ENCODE measurements at places on chromosomes 16 and 17.

GRCh38 chr17:80517641-80518040 is 27.0 kb upstream of the RPTOR start:
- no peak for DNase-seq

- no peak for DNase-seq
These were observed 14.7 kb downstream of the SMIM5 start for GRCh38 chr17:75647921-75648320.

- no peak for DNase-seq
These were observed 659.4 kb upstream of the EEF2KMT start for GRCh38 chr16:5756969-5757368.

- no peak for DNase-seq
These were observed 18.4 kb downstream of the EFCAB5 start for GRCh38 chr17:29959658-29960337.

GRCh38 chr17:64384253-64385186 is 6.1 kb downstream of the PECAM1 start:
- no peak for DNase-seq

DNA sequence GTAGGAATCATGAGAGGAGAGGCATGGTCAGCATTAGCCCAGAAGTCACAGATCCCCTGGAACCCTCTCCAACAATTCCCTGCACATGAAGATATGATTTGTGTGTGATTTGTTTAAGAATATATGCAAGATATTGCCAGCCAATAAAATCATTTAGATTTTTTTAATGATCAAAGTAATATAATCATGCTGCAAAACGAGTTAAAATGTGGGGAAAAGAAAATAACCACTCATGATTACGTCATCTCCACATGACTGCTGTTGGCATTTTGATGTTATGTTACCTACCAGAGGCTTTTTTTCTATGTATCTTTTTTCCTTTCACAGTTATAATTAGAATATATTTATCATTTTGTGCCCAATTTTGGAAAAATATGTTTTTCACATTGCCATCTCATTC is 22.4 kb downstream of the SLC35G3 start:
- no peak for DNase-seq

GRCh38 chr16:85541181-85541580 is 71.9 kb upstream of the GSE1 start:
- DNase-seq, result no peak

GRCh38 chr16:26041952-26042668 is 350.4 kb downstream of the HS3ST4 start:
- no peak for DNase-seq

DNA sequence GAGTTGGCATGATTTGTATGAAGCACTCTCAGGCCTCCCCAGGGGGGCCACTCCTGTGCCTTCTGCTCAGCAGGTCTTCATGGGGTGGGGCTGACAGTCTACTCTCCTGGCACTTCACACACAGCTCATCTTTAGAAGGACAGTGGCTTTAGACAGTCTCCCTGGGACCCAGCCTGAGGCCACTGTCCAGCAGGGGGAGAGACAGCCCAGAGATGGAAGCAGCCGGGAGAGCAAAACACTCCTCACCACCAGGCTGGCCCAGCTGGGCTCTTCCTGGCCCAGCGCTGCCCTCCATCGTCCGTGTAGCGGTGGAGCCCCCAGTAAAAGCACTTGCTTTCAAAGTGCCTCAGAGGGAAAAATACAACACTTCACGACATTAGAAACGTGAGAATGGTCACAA is 62.0 kb upstream of the CRHR1 start:
- DNase-seq, result no peak

- DNase-seq, result no peak
These were observed 25.0 kb downstream of the USP10 start for GRCh38 chr16:84724606-84725309.

DNA sequence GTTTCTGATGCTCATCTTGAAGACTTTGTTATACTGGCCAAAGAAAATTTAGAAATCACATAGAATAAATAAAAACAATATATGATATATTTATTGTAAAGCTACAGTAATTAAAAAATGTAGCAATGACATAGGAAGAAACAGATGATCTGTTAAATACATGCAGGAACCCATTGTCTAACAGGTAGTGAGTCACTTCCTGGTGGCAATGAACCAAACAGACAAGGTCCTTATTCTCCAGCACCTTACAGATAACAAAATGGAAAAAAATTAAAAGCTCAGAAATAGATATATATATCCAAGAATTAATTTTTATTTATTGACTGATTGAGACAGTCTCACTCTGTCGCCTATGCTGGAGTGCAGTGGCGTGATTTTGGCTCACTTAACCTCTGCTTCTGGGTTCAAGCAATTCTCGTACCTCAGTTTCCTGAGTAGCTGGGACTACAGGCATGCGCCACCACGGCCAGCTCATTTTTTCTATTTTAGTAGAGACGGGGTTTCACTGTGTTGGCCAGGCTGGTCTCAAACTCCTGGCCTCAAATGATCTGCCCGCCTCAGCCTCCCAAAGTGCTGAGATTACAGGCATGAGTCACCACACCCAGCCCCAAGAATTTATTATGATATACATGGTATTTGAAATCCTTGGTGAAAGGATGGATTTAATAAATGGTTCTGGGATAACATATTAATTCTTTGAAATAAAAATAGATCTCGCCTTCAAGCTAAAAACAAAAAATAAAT is 7.5 kb downstream of the NETO2 start:
- no peak for DNase-seq

Measured in stimulated activated naive B cell treated with anti-CD40 and anti-IgM and Interleukin-4, amounts not matched to agents 10 μg/mL and 1 μg/mL and 100 μg/mL, for 72 hours (primary cell).